ENCODE measurements at places on chromosomes 1 and 21. TPM values are rescaled to one million over a fixed set of nuclear protein-coding genes. Genes with fewer than 3 reads are reported as not detected.

The CD1B gene
- total RNA-seq = not detected

The TNFRSF4 gene
- total RNA-seq = 154 TPM

The TMEM240 gene
- total RNA-seq = 0.48 TPM

The CDKN2C gene
- 8.9 TPM for total RNA-seq

The LCE3E gene
- total RNA-seq = not detected

The OVAAL gene
- not detected for total RNA-seq

The RNU1-2 gene
- 1,003 TPM for total RNA-seq

The OR2T11 gene
- total RNA-seq = not detected

The OLFML2B gene
- not detected for total RNA-seq

The RHEX gene
- not detected for total RNA-seq

The KCNAB2 gene
- 192 TPM for total RNA-seq

The KRTAP22-1 gene
- not detected for total RNA-seq

The BARHL2 gene
- total RNA-seq = not detected

The KLHDC9 gene
- total RNA-seq = 0.53 TPM

The AMY1B gene
- not detected for total RNA-seq

The ST6GALNAC3 gene
- total RNA-seq = 0.21 TPM

The SMPDL3B gene
- total RNA-seq = 0.63 TPM

The DEPDC1 gene
- total RNA-seq = 13.0 TPM

The ESPN gene
- total RNA-seq = 0.23 TPM

The PRDM16 gene
- not detected for total RNA-seq

The KISS1 gene
- total RNA-seq = not detected

The USH2A gene
- total RNA-seq = not detected

The CFAP57 gene
- total RNA-seq = 0.42 TPM

The PGBD5 gene
- total RNA-seq = not detected

The CATSPERE gene
- total RNA-seq = 0.25 TPM

The CLCA4 gene
- not detected for total RNA-seq

The ACTA1 gene
- total RNA-seq = not detected

The SPATA21 gene
- total RNA-seq = not detected

The UBL4B gene
- not detected for total RNA-seq

The TNFAIP8L2 gene
- total RNA-seq = 25.7 TPM

The OR2T10 gene
- total RNA-seq = not detected

The C1orf226 gene
- not detected for total RNA-seq

The ANXA9 gene
- 0.15 TPM for total RNA-seq

The TTC34 gene
- 1.1 TPM for total RNA-seq

The OR10Z1 gene
- not detected for total RNA-seq

The DCDC2B gene
- total RNA-seq = not detected

The MMP23B gene
- total RNA-seq = 2.7 TPM

The HTR6 gene
- total RNA-seq = not detected
